Activated B cell treated with CpG ODN at 0.5 μM for 24 hours (primary cell): ENCODE measurements at places on chromosomes 3 and 15. TPM values are rescaled to one million over a fixed set of nuclear protein-coding genes. Genes with fewer than 3 reads are reported as not detected.

Gene SLC6A11
- total RNA-seq, result not detected in 2 replicates

Gene ALDH1A3
- not detected in 2 replicates for total RNA-seq

Gene BLOC1S6
- 39.4 and 41.2 TPM in 2 replicates for total RNA-seq

Gene HYPK
- total RNA-seq, result 19.2 and 19.7 TPM in 2 replicates

Gene TJP1
- total RNA-seq, result 0.22 and 0.44 TPM in 2 replicates

Gene GADL1
- not detected in 2 replicates for total RNA-seq

Gene MAP2K1
- 37.9 and 42.0 TPM in 2 replicates for total RNA-seq

Gene DUSP7
- 3.7 and 4.3 TPM in 2 replicates for total RNA-seq

Gene GPR176
- total RNA-seq, result 0.12 TPM in 1 of 2 replicates, not detected in the other

Gene CHRD
- total RNA-seq, result not detected in 2 replicates

Gene SAMMSON
- total RNA-seq, result not detected in 2 replicates

Gene USP13
- total RNA-seq, result 9.9 and 11.0 TPM in 2 replicates

DNA sequence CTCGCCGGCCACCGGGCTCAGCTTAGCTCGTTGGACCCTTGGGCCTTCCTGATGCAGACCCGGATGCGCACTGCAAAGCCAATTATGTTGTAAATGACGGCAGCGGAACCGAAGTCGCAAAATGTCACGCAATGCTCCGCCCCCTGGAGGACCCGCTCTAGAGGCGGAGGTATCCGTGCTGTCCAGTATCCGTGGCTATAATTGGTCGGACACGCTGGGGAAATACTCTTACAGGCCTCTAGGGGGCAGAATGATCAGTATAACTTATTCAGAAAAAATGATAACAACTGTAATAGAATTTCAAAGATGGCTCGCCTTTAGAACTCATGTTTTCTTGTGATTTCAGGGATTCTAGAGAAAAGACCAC lies at the start of gene PRR23B:
Gene PRR23B, minus strand, starts transcription at position 59 of the 367 bp plus-strand sequence. CDS start 265 bp downstream, outside the sequence.
- no peak for DNase-seq

GRCh38 chr15:59344311-59344710 lies 28.4 kb downstream of the MYO1E start:
- no peak for DNase-seq

DNA sequence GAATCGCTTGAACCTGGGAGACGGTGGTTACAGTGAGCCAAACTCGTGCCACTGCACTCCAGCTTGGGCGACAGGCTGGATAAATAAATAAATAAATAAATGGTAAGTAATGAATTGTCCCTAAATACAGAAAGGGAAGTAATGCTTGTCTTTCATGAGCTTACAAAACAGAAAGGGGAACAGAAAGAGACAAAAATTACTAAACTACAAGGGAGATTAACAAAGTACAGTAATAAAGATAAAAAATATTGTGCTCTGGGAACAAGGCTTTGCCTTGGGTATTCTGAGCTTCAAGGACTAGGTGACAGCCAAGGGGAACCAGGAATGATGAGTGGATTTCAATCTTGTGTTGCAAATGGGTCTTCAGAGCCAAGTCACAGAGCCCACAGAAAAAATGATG lies 9.2 kb upstream of the HLTF start:
- DNase-seq, result no peak

DNA sequence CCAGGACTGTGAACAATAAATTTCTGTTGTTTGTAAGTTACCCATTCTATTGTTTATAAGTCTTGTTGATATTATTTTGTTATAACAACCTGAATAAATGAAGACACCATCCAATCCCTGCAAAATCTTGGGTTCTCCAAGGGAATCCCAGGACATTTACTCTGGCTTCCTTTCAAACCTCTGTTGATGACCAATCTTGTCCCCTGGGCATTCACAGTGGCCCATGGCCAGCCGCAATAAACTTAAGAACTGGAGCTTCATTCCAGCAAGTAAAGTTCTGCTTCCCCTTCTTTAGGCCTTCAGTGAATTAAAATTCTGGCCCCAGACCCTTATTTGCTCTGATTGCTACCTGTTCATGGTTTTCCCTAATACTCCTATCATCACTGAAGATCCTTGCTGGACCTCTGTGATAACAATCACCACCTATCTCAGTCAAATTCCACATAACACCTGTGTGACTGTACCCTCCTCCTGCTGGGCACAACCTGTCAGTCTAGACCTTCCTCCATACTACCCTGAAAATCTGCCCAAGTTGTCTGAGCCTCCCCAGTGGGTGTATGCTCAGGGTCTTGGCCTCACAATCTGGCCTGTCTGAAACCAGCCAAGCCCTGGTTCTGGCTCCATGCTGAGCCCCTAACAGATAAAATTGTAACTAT lies 153.1 kb downstream of the SEMA6D start:
- DNase-seq, result no peak

- DNase-seq, result no peak
These were observed 56.3 kb downstream of the SOX14 start for GRCh38 chr3:137820366-137820765.

DNA sequence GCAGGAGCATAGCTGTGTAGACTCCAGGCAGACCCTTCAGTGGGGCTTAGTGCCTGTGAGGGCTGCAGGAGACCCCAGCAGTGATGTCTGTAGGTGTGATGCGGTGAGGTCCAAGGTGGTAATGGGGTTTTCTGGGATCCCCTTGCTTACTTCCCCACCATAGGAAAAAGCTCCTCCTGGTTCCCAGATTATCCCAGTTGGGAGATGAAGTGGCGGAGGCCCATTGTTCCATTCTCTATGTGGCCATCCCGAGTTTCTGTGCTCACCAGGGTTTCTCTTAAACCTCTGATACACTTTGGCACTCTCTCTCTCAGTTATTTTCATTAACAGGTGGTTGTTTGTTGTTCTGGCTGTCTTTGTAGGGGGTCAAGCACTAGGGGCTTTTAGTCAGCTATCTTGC lies 146.7 kb upstream of the IGF1R start:
- no peak for DNase-seq

DNA sequence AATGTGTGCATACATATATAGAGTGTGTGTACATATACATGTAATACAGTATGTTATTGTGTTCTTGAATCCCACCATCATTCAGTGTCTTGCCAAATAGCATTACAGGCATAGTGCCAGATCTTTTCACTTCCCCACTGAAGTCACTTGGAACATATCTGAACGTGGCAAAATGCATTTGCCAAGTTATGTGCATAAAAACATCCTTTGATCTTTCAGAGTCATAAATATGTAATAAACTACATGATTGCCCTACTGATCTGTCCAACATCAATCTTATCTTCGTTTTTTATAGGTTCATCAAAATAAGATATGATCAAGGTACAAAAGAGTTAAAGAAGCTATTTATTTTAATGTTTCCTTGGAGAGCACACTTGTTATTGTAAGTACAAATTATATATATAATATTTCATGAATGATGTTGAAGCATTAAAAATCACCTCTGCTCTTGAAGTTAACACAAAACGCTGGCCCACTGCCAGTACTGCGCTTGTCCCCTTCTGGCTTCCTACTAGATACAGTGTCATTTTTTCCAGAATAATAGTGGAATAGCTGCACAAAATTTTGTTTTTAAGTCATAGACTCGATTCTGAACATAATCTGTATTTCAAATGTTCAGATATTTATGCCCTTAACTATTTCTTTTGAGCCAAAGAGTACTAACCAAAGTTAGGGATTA lies 549.5 kb upstream of the ARRDC4 start:
- no peak for DNase-seq

- no peak for DNase-seq
These were observed 15.6 kb downstream of the DCBLD2 start for GRCh38 chr3:98885851-98886250.

DNA sequence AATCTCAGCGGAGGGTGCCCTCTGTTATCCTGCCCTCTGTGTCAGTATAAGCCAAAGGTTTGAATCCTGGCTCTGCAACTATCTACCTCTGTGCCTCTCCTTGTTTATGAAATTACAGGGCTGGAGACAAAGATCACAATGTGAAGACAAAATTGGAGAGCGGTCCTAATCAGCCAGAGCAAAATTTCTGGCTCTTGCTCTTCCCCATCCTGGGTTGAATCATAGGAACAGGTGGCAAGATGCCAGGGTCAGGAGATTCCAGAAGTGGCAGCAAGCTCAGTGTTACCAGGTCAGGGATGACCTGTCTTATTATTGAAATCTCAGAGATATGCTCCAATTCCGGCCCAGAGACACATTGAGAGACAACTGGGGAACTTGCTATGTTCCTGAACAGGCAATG lies 2.3 kb upstream of the CCR2 start:
- DNase-seq, result no peak

DNA sequence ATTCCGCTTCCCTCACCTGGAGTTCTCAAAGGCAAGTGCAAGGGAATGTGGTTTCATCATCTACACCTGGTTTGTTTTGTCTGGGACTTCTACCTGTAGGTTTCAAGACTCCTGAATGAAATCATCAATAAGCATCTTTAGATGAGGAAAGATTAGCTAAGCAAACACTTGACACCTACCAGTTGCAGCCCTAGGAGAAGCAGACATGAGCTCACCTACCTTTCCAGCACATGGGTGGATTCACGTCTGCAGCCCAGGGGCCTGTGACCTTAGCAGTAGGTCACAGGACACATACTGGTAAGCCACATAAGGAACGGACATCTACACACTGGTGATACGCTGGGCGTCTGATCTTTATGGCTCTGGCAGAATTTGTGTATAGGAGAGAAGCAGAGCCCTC lies 26.7 kb downstream of the SLCO2A1 start:
- no peak for DNase-seq

GRCh38 chr3:46286947-46287565 lies 44.8 kb downstream of the CCR3 start:
- no peak for DNase-seq

DNA sequence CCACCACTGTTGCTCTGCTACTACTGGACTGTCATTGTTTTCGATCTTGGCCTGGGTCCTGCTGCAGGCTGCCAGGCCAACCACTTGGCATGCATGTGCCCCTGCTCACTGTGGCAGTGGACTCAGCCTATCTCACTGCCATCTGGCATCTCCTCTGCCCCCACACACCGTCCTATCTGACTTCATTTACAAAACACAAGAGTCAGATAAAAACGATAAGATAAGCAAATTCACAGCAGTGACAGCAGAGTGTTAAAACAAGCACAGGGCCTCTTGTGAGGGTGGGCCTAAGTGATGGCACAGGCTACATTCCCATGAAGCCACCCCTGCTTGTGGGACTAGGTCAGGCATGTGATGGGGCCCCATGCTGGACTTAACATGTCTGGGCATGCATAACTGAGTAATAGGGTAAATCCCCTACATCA lies 68.1 kb downstream of the CRYGS start:
- no peak for DNase-seq

DNA sequence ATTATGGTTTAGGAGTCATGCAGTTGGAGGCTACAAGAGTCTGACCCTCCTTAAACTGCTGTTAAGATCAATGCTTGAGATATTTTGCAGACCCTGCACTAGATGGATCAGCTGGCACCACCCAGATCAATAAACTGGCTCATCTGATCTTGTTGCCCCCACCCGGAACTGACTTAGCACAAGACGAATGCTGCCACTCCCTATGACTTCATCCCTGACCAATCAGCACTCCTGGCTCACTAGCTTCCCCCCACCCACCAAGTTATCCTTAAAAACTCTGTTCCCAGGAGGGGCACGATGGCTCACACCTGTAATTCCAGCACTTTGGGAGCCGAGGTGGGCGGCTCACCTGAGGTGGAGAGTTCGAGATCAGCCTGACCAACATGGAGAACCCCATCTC lies 594.0 kb downstream of the NTRK3 start:
- DNase-seq, result no peak

DNA sequence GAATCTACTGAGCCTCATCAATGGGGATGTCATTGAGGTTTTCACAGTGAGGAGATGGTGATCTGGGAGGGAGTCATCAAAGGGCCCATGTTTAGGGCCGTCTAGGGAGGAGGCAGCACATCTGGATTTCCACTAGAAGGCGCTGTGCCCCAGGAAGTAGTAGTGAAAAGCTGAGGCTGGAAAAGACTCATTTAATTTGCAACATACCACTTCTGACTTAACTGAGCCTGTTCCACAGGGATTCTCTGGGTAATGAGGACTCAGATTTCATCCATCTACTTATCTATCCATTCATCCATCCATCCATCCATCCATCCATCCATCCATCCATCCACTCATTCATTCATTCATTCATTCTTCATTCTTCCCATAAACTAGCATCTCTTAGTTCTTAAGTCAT lies 17.4 kb upstream of the SHF start:
- DNase-seq, result no peak

- no peak for DNase-seq
These were observed 15.2 kb upstream of the CD47 start for GRCh38 chr3:108106031-108106430.

GRCh38 chr3:24067483-24067882 lies 122.4 kb downstream of the NR1D2 start:
- no peak for DNase-seq

GRCh38 chr3:124826703-124827102 lies 60.5 kb downstream of the ITGB5 start:
- no peak for DNase-seq

DNA sequence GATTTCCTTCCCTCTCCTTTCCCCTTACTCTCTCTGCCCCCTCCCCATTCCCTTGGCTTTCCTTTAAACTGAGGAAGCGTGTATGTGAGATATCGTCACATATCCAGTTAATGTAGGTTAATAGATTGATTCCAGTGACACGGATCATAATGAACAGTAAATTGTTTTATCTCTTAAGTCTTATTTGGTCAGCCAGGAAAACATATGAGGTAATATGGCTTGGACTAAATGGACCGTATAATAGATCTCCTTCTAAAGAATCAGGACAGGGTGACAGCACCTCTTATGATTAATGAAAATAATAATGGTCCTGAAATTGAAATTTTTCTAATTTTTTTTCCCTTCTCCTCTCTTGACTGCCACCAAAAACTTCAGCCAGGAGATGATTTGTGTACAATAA lies 779.8 kb upstream of the NR2F2 start:
- DNase-seq, result no peak

DNA sequence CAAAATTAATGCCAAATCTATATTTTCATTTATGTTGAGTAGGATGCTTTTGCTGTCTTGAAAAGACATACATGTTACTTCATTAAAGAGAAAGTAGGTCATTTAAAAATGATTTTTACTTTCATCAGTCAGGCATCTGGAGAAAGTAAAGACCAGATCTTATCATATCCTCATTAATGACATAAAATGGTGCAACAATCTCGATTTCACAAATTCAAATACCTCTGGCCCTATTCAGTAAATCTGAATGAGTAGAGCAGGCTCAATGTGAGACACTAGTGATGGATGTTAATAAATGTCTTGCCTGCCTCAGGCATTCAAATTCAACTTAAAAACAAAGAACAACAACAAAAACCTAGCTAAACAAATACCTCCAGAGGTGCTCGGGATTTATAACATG lies 714.1 kb downstream of the NAALADL2 start:
- DNase-seq, result no peak

- no peak for DNase-seq
These were observed 17.1 kb upstream of the DUSP7 start for GRCh38 chr3:52073490-52073889.
